ENCODE measurements at places on chromosomes 6 and 20.

- no peak for DNase-seq
These were observed 5.0 kb downstream of the ANGPT4 start for GRCh38 chr20:910870-911770.

- no peak for DNase-seq
These were observed 179.3 kb downstream of the CARMIL1 start for GRCh38 chr6:25458485-25458884.

- no peak for DNase-seq
These were observed 12.6 kb upstream of the PCMTD2 start for GRCh38 chr20:64242797-64243475.

DNA sequence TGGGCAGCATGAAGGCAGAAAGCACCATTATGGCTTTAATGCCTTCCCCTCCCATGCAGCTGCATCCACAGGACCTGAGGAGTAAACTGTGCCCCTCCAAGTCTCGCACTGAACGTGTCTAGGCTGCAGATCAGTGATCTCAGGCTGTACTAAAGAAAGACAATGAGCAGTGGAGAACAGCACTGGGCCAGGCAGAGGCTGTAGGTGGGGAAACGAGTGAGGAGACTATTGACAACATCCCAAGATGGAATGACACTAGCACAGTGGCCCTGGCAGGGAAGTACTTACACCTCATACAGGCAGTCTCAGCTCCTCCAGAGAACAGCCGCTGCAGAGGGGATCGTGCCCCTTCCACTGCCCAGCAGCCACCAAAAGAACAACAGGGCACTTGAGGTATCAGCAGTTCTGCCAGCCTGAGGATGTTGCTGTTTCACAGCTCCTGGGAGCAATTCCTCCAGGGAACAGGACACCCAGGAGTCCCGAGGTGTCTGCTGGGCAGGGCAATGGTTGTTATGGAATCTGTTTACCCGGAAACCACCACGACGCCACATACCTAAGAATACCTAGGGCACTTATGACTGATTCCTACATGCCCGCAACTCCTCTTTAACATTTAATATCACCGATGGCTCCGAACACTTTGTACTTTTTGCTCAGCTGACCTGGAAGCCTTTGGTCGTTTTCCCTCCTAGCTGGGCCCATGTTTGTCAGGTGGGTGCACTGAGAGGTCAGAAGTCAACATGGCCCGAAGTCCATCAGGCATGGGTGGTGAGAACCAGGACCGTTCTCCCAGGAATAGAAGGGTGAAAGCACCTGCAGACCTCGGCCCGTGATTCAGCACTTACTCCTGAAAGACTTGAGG, 79.1 kb downstream of the SLC22A23 start:
- DNase-seq, result no peak

- DNase-seq, result no peak
These were observed 52.6 kb upstream of the C20orf144 start for GRCh38 chr20:33609504-33609903.

GRCh38 chr6:2853769-2854395, 12.2 kb upstream of the SERPINB1 start:
- peak; percentile 75 for DNase-seq

- no peak for DNase-seq
These were observed 53.6 kb downstream of the FOXF2 start for GRCh38 chr6:1442929-1443328.

- DNase-seq, result no peak
These were observed 32.4 kb upstream of the RPP40 start for GRCh38 chr6:5036269-5036668.

DNA sequence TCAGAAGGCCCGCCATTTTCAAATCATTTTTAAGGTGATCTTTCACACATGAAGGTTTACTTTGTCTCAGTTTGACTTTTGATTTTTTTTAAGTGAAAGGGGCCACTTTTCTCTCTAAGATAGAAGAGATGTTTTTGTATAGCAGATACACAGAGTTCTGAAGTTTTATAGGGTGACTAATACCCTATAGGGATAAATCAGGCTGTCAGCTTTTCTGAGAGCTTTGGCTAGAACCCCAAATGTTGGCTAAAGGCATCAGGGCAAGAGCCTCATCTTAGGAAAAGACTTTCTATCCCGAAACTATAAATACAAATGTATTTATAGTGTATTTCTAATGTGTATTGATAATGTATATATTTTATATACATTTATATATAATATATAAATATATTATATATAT, 181.4 kb downstream of the TBX18 start:
- no peak for DNase-seq

DNA sequence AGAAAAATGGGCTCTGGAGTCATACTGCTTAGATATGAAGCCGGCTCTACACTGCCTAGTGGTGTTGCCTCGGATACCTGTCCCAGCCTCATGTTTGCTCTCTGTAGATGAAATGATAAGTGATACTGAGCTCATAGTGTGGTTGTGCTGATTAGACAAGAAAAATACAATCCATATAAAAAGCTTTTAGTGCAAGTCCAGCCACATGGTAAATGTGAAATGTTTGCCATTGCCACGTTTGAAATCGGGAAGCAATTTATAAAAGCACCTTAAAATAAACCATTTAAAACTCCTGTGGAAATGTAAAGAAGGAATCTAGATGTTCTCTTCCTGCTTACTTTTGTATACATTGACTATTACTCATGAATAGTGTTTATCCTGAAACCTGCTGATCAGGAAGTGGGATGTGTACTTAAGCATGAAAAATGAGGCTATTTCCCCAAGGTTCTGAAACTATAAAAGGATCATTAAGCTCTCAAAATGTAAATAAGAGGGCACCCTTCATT, 13.1 kb upstream of the PBOV1 start:
- DNase-seq, result no peak

DNA sequence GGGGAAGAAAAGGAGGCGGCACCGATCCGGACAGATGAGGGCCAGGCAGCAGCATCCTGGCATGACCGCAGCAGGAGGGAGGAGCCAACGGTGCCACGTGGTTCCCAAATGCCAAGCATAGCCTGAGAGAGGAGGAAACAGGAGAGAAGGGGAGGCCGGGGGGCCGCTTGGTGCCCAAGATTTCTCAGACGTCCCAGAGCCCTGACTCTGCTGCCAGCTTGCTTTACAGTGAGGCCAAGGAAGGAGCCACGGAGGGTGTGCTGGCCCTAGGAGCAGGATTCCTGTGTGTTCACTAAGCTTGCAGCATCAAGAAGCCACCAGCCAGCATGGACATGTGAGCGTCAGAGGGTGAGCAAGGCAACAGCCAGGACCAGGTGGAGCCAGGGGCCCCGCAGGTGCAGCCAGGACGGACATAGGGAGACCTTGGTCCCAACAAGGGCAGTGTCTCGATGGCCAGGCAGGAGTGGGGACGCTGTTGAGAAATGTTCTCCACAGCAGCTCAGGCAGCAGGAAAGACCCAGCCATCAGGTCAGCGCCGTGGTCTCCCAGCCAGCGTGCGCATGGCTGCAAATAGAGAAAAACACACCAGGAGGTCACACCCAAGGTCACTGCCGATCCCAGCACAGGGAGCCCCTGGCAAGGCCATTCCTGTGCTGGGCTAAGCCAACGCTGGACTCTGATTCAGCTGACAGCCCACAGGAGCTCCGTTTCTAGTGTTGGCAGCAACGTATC, 143.7 kb downstream of the DLL1 start:
- peak; percentile 61 for DNase-seq

DNA sequence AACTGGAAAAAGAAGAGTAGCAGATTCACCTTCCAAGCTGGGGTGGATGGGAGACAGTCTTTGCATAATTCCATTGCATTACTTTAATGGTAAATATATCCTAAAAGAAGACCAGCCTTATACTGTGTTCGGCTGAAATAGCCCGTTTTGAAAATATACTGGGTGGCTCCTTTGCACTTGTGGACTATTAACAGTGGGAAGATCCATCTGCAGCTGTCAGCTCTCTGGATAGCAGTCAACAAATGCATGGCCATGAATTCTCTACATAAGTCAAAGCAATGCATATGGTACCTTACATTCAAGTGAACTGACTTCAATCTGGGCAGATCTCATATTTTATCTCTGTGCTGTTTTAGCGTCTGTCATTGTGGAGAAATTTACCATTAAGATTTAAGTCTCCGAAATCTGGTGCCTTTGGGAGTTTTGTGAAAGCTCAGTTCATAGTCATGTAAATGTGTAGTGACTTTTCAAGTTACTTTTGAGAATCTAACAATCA, 400.6 kb upstream of the RNF217 start:
- DNase-seq, result no peak

- DNase-seq, result no peak
These were observed 2.5 kb downstream of the CST7 start for GRCh38 chr20:24951536-24952083.

DNA sequence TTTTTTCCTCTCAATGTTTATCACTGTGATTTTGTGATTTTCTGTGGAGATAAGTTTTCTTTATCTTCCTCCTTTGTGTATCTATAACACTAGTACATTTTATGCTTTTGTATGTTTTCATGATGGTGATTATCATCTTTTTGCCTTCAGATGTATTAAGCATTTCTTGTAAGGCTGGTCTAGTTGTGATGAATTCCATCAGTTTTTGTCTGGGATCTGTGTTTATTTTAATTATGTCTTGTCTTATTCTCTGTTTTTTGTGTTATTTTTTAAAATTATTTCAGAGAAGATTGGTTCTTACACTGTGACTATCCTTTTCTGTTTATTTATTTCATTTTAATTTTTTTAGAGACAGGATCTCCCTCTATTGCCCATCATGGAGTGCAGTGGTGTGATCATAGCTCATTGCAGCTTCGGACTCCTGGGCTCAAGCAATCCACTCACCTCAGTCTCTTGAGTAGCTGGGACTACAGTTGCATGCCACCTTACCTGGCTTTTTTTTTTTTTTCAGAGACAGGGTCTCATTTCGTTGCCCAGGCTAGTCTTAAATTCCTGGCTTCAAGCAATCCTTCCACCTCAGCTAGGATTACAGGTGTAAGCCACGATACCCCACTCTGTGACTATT, 187.4 kb downstream of the SLC16A10 start:
- DNase-seq, result no peak

DNA sequence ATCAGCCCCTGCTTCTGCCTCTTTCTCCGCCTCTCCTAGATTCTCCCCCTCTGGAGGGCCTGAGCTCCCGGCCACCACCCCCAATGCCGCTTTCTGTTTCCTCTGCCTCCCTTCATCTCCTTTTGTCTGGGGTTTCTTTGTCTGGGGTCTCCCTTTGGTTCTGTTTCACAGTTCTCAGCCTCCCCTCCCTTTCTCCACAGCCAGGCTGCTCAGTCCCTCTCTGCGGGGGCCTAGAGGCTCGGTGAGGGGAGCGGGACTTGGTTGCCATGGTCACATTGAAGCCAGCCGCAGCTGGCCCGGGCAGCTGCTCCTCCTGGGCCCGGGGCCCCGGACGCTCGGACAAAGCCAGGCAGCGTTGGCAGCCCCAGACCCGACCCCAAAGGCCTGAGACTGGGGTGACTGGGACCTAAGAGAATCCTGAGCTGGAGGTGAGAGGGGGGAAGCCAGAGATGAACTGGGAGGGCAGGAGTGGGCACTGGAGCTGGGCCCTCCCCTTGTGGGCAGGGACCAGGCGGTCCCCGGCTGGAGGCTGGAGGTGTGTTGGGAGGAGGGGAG, 3.5 kb upstream of the DDR1 start:
- DNase-seq, result no peak

DNA sequence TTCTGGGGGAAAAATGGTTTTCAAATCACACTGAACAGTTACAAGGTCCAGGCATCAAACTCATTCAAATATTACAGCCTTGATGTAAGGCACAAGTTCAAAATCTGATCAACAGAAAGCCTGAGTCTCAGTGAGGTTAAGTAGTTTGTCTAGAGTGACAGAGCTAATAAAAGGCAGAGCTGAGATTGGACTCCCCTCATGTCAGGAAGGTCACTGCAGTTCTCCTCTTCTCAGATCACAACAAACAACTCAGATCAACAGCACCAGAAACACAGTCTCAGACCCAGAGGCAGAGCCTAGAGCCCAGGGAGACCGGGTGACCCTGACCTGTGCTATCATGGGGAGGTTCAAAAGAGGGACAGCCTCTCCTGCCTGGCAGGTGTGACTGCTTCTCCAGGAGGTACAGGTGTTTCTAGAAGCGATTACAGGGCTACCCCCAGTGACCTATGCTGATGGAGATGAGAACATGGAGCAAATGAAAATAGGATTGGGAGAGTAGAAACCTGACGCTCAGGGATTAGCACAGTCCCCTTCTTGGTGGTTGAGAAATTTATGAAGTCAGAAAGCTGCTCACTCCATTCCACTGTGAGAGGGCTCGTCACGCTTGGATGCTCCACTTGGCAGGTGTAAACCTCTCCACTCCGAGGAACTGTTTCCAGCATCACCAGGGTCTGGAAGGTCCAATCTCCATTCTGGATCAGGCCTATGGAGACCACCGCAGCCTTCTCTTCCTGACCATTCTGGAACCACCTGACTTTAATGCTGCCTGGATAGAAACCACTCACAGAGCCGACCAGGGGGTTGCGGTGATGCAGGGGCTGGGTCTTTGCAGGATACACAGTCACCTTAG, 24.3 kb upstream of the HLA-DRB5 start:
- DNase-seq, result no peak

DNA sequence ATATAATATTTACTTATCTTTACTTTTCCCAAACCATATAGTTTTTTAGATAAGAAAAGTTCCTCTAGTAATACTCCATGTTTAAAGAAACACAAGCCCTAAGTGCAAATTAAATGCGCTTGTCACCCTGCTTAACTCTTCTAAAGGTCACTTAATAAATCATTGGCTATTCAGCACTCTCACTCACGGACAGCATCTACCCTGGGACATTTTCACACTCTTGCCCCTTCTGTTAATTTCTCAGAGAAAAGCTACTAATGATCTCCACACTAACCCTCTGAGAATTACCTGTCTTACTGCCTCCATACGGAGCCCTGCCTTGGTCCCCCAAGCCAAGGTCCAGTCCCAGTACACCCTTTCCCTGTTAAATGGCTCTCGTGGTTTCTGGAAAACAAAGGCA, 102.2 kb downstream of the NRN1 start:
- no peak for DNase-seq

GRCh38 chr6:40355066-40355465, 232.1 kb downstream of the LRFN2 start:
- DNase-seq, result no peak

- DNase-seq, result no peak
These were observed 124.2 kb downstream of the LY86 start for GRCh38 chr6:6712449-6713403.

DNA sequence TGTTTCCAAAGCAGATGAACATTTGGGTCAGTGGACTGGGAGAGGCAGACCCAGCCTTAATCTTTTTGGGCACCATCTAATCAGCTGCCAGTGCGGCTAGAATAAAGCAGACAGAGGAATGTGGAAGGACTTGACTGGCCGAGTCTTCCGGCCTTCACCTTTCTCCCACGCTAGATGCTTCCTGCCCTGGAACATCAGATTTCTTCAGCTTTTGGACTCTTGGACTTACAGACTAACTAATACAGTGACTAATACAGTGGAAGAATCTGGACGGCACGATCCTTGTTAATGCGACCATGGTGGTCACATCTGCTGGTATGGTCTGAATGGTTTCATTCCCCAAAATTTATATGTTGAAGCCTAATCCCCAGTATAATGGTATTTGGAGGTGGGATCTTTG, 122.6 kb upstream of the NXT1 start:
- DNase-seq, result no peak

DNA sequence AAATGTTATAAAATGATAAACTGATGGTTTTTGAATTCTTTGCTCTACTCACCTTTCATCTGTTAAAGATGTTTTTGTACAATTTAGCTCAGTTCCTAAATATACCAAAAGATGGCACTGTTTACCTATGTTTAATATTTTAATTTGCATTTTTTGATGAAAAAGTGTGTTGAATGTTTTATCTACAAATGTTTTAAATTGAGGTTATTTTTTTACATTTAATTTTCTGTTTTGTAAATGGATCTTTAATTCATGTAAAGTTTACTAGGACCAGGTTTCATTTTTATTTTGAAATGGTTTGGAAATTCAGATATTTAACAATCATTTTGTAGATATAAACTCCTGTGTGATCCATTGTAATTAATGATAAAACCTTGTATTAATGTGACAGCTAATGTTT, 30.0 kb downstream of the CDKAL1 start:
- no peak for DNase-seq
